Placental pericyte (primary cell): ENCODE measurements at places on chromosomes 6 and 20. TPM values are rescaled to one million over a fixed set of nuclear protein-coding genes. Genes with fewer than 3 reads are reported as not detected.

Gene BEND6
- total RNA-seq: 2.8 and 6.9 TPM in 2 replicates

Gene TFAP2D
- total RNA-seq: not detected in 2 replicates

Gene WFDC13
- total RNA-seq: not detected in 2 replicates

Gene SLC22A16
- not detected in 2 replicates for total RNA-seq

Gene MTFR2
- total RNA-seq: 0.22 and 12.0 TPM in 2 replicates

Gene TRAPPC3L
- under 0.01 TPM in 1 of 2 replicates, not detected in the other for total RNA-seq

Gene TP53TG5
- not detected in 2 replicates for total RNA-seq

Gene HTR1B
- total RNA-seq: 0.66 and 21.5 TPM in 2 replicates

Gene SLC17A1
- not detected in 2 replicates for total RNA-seq

Gene PKHD1
- not detected in 2 replicates for total RNA-seq

Gene PTK6
- total RNA-seq: 0.14 and 0.44 TPM in 2 replicates

Gene PHACTR1
- total RNA-seq: 3.9 and 5.7 TPM in 2 replicates

Gene COX4I2
- not detected in 2 replicates for total RNA-seq

Gene PIGU
- 10.7 and 22.2 TPM in 2 replicates for total RNA-seq

Gene C6orf58
- not detected in 2 replicates for total RNA-seq

Gene RSPH9
- 0.43 and 0.66 TPM in 2 replicates for total RNA-seq

Gene GRM1
- not detected in 2 replicates for total RNA-seq

Gene ADGRF5
- total RNA-seq: 0.22 and 0.86 TPM in 2 replicates

Gene TCF15
- not detected in 2 replicates for total RNA-seq

Gene ZNF311
- total RNA-seq: 0.43 and 0.44 TPM in 2 replicates

Gene LAMA2
- total RNA-seq: 25.5 and 193 TPM in 2 replicates

Gene MYB
- 0.43 TPM in 1 of 2 replicates, not detected in the other for total RNA-seq

Gene WFDC12
- not detected in 2 replicates for total RNA-seq

Gene SLC17A9
- total RNA-seq: 24.1 and 40.4 TPM in 2 replicates

Gene HFE
- total RNA-seq: 7.7 and 16.9 TPM in 2 replicates

Gene IYD
- not detected in 2 replicates for total RNA-seq

Gene ZNF391
- total RNA-seq: under 0.01 and 0.14 TPM in 2 replicates
